ENCODE measurements at places on chromosomes 1 and 21.

GRCh38 chr1:153728305-153729066 is 636 bp downstream of the INTS3 start:
- peak; percentile 27 for DNase-seq

GRCh38 chr1:197733324-197733723 is 42.0 kb downstream of the DENND1B start:
- no peak for DNase-seq

DNA sequence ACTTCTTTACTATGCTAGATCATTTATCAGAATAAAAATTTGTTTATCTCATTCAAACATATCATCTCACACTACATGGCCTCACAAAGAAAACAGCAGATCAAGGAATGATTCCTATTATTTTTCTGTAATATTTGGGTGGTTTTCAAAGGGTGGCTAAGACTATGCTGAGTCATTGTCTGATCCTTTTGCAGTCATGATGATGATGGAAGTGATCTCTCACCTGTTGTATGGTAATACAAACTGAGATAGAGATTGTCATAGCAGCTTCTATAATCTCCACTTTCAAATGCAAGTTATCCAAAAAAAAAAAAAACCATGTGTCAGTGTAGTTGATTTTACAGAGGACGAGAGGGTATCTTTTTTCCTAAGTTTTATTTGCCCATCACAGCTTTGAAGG is 37.2 kb upstream of the GBP5 start:
- DNase-seq: no peak

- no peak for DNase-seq
These were observed 257.3 kb downstream of the PTBP2 start for GRCh38 chr1:96978901-96979300.

DNA sequence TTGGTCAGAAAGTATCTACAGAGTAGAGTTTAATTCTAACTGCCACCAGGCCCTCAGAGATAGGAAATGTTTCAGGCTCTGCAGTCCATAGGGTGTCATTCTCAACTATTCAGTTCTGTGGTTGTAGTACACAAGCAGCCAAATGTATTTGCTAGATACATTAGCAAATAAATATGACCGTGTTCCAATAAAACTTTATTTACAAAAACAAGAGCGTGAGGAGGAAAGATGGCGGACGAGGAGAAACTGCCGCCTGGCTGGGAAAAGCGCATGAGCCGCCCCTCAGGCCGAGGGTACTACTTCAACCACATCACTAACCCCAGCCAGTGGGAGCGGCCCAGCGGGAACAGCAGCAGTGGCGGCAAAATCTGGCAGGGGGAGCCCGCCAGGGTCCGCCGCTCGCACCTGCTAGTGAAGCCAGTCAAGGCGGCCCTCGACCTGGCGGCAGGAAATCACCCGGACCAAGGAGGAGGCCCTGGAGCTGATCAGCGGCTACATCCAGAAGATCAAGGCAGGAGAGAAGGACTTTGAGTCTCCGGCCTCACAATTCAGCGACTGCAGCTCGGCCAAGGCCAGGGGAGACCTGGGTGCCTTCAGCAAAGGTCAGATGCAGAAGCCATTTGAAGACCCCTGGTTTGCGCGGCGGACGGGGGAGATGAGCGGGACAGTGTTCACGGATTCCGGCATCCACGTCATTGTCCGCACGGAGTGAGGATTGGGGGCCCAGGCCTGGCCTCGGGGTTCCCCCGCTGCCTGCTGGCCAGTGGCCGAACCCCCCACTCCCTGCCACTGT is 286.1 kb downstream of the LRRC40 start:
- no peak for DNase-seq

DNA sequence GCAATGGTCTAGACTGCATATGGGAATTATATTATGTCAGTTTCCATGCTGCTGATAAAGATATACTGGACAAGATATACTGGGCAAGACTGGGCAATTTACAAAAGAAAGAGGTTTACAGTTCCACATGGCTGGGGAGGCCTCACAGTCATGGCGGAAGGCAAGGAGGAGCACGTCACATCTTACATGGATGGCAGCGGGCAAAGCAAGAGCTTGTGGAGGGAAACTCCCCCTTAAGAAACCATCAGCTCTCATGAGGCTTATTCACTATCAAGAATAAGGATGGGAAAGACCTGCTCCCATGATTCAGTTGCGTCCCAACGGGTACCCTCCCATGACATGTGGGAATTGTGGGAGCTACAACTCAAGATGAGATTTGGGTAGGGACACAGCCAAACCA is 21.2 kb downstream of the CCT8 start:
- DNase-seq: no peak

DNA sequence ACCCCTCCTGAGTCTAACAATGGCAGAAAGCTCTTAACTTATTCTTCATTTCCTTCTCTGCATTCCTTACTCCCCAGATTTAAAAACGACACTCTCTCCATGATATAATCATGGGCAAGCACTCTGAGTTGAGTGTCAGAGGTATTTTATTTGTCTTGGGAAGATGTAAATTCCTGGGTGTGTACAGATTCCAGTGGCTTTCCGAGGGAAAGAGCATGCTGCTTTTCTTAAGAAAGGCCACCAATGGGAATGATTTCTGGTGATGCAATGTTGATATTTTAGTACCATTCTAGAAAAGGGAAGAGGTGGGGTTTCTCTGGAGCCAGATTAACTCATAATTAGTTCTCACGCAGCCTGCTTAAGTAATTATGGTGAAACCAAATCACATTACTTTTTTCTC is 47.8 kb upstream of the BTG3 start:
- no peak for DNase-seq

DNA sequence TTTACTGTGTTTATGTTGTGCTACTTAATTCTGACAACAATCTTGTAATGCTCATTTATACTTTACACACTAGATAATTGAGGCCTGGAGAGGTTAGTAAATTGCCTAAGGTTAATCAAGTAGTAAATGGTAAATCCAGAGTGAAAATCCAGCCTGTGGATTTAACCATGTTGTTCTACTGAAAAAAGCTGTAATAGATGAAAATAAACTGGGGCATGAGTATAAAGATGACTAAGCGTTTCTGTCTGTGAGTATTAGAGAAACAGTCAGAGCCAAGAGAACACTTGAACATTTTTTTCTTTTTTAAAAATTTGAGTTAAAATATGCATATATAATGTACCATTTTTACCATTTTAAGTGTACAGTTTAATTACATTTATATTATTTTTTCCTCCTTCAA is 47.9 kb upstream of the LEPR start:
- no peak for DNase-seq

GRCh38 chr1:55385402-55386018 is 170.3 kb upstream of the USP24 start:
- no peak for DNase-seq
